Bone marrow (tissue), 2 donors: ENCODE measurements at places on chromosomes 5 and 9.

DNA sequence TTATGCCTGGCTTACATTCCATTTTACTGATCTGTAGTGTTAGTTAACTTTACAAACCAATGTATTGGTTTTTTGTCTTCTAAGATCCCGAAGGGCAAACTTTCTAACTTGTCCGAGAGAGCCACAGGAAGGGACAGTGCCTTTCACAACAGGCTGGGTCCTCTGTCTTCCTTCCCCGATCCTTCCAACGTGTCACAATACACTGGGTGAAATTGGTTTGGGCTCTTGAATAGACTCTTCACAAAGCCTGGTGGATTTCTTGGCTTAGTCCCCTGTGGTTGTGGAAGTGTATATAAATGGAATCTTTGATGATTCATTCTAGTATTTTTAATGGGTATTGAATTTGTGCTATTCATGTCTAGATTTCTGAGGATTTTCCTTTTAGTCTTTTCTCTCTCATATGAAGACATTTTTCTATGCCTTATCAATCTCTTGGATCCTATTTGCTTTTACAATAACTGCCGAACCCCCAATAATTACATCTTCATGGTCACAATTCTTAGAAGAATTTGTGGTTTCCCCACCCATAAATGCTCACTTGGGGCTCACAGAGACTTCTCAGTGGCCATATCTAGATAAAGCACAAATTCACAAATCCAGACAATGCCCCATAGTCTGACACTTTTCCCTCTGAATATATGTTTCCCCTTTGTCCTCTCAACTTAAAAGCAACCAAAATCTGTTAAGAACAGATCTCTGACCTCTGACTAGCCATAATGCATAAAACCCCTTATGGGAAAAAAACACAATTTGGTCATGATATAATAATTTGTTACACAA lies 107.7 kb downstream of the MTRR start:
- DNase-seq, result no peak

DNA sequence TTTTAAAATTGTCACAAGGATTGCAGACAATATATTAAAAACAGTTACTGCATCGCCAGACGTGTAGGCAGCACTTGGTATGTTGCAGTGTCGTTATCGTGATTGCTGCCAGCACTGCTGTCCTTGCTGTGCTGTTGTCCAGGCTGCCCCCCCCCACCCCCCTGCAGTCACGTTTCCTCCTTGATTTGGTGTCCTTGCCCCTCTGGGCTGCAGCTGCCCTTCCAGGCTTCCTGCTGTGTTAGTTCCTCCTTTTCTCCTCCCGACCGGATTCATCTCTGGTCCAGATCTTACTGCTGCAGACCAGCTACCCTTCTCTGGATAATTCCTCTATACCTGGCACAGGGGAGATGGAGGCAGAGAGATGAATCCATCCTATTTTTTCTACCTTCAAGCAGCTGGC lies 298.9 kb downstream of the TRIM32 start:
- no peak for DNase-seq

DNA sequence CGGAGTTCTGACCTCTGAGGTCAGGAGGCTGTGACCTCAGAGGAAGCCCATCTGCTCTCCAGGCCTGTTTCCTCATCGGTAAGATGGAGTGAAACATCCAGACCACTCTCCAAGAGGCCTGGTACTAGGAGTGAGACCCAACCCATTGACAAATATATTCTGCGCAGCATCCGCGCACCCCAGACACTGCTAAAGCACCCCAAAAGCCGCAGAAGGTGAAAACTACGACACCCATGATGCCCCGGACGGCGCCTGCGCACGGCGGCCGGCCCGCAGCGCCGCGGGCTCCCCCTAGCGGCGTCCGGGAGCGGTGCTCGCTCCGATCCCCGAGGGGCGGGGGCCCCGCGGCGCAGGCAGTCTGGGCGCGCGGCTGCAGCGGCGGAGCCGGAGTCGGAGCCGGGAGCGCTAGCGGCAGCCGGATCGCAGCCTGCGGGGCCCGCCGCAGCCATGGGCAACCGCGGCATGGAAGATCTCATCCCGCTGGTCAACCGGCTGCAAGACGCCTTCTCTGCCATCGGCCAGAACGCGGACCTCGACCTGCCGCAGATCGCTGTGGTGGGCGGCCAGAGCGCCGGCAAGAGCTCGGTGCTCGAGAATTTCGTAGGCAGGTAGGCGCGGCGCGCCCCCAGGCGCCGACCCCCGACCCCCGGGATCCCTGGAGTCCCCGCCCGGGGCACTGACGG lies at the start of gene DNM1:
Gene DNM1, plus strand, starts transcription at position 356 of the 683 bp plus-strand sequence. Its CDS starts 92 bp downstream, at position 448.
- peak; percentile 58 for DNase-seq

DNA sequence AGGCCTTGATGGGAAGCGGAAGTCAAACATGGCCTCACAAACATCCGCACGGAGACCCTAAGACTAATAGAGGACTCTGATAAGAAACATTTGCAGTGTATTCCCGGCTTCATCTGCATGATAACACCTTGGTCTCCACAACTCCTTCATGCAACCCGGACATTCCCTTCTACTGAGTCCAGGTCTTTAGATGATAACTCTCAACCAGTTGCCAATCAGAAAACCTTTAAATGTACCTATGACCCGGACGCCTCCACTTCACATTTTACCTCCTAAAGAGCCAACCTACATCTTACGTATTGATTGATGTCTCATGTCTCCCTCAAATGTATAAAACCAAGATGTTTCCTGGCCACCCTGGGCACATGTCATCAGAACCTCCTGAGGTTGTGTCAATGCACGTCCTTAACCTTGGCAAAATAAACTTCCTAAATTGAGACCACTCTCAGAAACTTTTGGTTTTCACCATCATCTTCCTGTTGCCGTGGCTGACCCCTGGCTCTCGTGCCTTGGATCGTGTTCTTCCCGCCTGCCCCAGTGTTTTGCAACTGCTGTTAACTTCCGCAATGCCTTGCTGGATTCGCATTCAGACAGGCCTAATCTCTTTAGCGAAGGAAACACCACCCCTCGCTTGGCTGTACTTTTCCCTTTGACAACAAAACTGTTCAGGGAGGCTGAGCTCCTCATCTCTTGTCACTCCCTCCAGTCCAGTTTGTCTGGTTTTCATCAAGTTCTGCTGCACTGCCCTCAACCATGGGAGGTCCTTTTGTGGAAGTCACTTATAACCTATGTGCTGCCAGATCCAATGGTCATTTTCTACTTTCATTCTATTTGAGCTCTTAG lies 1.1 kb upstream of the DAP start:
- DNase-seq, result peak; percentile 15

DNA sequence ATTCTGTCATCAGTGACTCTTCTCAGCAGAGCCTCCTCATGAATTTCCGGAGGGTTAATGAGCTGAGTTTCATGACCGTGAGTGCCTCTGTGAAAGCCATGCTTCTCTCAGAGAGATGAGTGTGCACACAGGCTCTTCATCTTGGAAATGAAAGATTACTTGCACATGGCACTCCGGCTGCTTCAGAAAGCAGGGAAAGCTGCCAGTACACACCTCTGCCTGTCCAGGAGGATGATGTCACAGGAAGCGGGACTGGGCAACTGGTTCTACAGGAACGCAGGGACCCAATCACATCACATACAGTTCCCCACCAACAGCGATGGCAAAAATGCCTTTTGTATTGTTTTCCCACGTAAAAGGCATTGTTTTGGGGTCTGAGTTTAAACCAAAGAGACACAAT lies 286.0 kb upstream of the DAP start:
- DNase-seq, result no peak

DNA sequence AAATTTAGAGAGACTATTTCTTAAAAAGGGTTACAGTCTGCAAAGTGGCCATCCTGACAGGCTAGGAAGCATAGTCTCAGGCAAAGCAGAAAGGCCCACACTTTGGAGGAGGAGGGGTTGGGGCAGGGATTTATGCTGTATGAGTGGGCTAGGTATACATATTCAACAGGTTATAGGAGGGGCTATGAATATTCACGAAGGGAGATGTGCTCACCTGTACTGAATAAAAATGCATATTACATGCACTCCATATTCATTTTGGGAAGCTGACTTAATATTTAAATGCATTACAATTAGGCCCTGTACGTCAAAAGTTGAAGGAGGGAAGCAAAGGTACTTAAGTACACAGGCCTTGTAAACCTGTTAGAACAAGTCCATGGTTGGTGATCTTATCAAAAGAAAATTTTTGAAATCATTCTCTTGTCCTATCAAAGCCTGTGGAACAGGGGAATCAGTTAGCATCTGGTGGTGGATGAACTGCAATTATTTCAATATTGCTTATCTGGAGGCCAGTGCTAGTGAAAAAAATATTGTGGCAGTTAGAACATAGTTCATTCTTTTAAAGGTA lies 1.6 kb downstream of the CENPP start:
- no peak for DNase-seq

DNA sequence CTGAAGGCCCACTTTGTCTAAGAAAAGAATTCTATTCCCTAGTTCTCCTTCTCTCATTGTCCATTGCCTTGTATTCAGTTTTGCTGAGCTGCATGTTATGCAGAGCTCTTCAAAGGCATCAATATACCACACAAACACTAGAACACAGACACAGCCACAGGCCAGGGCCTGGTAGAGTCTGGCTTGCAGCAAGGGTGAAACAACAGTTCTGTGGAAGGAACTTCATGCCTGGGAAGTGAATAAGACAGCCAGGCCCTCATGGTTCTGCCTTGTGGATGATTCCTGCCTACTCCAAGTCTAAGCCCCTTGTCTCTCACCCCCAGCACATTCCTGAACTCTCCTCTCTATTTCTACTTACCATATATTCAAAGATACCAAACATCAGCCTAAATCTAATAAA lies 30.8 kb downstream of the KLHL3 start:
- no peak for DNase-seq

GRCh38 chr5:14396066-14396465 lies 185.5 kb upstream of the OTULINL start:
- no peak for DNase-seq

DNA sequence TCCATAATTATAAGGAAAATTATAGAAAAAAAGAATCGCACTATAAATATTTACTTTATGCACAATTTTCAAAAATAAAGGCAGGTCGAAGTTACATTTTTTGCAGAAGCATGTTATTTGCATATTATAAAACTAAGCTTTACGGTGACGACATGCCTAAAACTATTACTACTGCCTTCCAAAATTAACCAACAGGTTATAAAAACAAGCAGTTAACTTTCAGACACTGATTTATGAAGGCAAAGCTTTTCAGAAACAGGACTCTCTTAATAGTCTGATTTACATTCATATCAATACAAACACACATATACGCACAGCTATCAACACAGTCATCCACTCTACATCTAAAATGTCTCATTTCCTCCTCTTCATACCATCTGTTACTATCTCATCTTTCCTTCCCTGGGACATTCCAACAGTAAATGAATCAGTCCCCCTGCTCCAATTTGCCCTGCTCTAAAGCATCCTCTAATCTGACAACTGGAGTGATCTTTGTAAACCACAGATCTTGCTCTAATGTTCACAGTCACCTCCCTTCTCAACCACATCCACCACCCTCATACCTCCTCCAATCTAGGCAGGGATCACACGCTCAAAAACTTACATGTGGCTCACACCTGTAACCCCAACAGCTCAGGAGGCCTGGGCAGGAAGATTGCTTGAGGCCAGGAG lies 21.6 kb downstream of the FBXW11 start:
- no peak for DNase-seq
